Activated effector memory CD4-positive, alpha-beta T cell treated with anti-CD3 and anti-CD28 coated beads, Interleukin-2, amount 50 U/mL, for 16 hours (primary cell): ENCODE measurements at places on chromosomes 3 and 15.

GRCh38 chr3:133547432-133548041, 25.9 kb upstream of the CDV3 start:
- no peak for DNase-seq

DNA sequence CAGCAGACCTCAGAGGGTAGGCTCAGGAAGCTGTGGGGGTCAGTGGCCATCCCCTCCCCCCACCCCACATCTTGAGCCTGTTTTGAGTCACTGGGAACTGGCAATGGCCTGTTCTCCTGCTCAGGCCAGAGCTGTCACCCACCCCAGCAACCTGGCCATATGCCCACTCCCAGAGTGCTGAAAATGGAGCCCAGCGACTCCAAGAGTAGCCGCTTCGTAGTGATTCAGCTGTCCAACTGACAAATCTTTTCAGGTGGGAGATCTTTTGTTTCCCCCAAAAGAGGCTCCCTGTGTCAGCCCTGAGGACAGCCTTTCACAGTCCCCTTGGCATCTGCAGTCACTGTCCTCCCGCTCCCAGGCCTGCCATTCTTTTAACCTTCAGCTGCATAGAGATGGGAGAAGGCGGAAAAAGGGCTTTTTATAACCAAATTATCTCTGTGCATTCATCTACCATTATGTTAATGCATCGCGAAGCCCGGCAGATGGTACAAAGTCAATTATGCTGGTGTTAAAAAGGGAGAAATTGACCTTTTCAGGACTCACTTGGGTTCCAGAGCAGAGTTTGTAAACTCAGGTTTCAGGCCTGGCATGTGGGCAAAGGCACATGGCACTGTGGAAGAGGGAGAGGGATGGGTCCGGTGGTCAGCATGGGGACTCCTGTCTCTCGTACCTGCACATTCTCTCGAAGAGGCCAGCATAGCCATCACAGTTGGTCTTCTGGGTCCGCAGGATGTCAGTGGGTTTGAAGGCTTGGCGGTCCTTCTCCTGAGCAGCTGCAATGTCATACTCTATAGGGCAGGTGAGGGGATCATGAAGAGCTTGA, 32.1 kb downstream of the KY start:
- no peak for DNase-seq

DNA sequence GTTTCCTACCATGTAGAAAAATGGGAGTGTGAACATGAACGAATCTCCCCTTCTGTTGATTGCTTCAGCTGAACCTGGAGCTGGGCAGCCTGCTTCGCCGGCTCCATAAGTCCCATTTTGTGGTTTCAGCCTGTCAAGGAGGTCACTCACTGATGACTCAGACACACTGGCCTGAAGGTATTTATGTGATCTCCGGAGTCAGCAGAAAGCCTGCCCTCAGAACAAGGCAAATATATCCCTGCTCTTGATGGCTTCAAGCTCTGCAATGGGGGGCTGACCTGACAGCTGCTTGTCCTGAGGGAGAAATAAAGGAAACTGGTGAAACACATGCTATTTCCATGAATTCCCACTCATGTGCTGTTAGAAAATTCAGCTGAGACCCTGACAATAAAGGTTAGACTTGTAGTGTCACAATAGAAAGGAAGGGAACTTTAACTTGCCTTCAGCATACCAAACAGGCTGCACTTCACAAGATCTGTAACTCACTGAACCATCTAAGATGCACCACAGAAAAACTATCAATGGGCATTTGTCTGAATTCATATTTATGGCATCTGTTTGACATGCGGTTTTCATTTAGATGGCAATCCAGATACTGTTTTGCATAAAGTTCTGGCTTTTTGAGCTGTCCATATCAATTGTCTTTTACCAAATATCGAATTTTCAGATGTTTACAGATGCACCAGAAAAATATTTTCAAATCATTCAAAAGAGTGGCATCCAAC, 282.0 kb upstream of the VEPH1 start:
- DNase-seq: no peak

DNA sequence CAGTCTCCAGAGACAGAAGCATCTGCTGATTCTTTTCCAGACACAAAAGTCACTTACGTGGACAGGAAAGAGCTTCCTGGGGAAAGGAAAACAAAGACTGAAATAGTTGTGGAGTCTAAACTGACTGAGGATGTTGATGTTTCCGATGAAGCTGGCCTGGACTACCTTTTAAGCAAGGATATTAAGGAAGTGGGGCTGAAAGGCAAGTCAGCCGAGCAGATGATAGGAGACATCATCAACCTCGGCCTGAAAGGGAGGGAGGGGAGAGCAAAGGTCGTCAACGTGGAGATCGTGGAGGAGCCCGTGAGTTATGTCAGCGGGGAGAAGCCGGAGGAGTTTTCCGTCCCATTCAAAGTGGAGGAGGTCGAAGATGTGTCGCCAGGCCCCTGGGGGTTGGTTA, 25.4 kb downstream of the SYNM start:
- DNase-seq: no peak

DNA sequence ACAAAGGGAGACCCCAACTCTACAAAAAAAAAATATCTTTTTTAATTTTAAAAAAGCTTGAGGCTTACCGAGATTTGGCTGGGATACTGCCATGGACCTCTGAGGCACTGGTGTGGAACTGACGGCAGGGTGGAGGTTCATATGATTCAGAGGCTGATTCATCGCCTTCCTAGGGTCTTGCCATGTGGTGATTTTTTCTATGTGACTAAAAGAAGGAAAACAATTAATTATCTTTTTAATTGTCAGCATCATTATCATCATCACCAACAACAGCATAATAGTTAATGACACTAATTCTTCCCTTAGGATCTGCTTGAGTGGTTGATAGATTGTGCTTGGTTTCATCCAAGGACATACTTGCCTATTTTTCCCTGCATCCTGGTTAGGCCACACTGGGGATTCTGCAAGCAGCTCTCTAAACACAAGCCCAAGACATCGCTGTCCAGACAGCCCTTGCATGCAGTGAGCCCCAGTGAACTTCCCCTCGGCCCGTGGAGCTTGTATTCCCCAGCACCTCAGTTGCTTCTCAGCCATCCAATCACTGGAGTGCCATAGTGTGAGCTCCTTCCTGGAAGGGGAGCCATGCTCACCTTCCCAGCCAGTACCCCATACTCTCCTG, 84.9 kb downstream of the WWTR1 start:
- DNase-seq: no peak

- DNase-seq: no peak
Observed at GRCh38 chr3:35644451-35644850, 5.1 kb downstream of the ARPP21 start.

DNA sequence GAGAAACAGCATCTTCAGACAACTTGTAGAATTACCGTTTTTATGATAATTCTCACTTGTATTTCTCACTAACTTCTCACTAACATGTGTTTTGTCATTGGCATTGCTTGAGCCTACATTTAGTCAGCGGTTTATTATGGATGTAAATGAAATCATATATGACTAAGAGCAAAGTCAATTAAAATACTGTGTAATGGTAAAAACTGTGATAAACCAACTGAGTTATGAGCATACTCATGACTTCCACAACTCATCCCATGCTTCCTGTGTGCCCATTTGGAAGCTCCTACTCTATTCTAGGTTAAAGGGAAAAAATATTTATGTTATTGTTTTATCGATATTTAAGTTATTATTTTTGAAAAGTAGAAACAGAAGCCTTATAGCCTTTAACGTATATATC, 12.8 kb downstream of the PXK start:
- DNase-seq: no peak

- DNase-seq: no peak
Observed at GRCh38 chr15:88624971-88625490, 3.9 kb downstream of the AEN start.

GRCh38 chr3:54578417-54578816, 349.4 kb downstream of the LRTM1 start:
- no peak for DNase-seq

GRCh38 chr3:154176036-154176435, 54.8 kb downstream of the ARHGEF26 start:
- no peak for DNase-seq

- DNase-seq: no peak
Observed at GRCh38 chr3:66317750-66318376, 97.1 kb downstream of the SLC25A26 start.

DNA sequence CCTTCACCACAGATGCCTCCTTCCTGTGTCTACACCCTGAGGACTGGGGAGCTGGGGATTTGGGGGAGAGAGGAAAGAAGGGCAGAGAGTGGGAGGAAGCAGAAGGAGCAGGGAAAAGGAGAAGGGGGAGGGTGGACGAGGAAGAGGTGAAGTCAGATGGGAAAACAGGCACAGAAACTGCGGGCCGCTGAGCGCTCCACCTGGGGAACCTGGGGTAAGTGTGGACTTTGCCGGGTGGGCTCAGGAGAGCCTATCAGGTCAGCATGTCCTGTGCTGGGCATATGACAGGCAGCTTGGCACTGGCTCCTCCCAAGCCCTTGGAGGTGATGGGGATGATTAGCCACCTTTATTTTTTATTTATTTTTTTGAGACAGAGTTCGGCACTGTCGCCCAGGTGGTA, 62.6 kb downstream of the CORO2B start:
- no peak for DNase-seq

- no peak for DNase-seq
Observed at GRCh38 chr3:59775761-59776325, 726.0 kb upstream of the CFAP20DC start.

GRCh38 chr3:46892285-46893145, 15.0 kb downstream of the PTH1R start:
- DNase-seq: no peak

GRCh38 chr3:85783291-85783690, 824.5 kb downstream of the CADM2 start:
- no peak for DNase-seq

- DNase-seq: peak; percentile 96
Observed at GRCh38 chr3:44861412-44862225, at the start of gene TMEM42. Gene TMEM42, plus strand, starts transcription at chr3:44861912. Its CDS starts 13 bp downstream, at chr3:44861925.

DNA sequence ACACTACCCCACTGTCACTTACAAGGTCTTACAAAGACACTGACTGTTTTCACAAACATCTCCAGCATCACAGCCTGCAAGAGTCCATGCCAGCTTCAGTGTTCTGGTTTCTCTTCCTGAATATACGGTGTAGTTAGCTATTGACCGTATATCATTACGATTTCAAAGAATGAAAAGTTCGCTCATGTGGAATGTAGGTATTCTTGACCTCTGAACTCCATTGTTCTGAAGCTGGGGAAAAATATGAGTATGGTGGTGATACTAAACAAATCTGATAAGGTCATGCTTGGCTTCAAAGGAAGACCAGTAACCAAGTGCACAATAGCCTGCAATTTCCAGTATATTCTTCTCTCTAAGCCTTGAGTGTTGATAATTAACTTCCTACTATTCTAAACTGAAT, 315.7 kb upstream of the WNT5A start:
- DNase-seq: no peak

GRCh38 chr15:62087671-62088352, 21.0 kb downstream of the C2CD4A start:
- DNase-seq: no peak

- no peak for DNase-seq
Observed at GRCh38 chr3:52752045-52752660, 18.6 kb downstream of the NEK4 start.

- DNase-seq: no peak
Observed at GRCh38 chr3:49273825-49274532, 3.1 kb downstream of the C3orf62 start.

GRCh38 chr3:37024092-37024491, 30.8 kb downstream of the MLH1 start:
- DNase-seq: no peak

GRCh38 chr15:75431682-75432081, 19.8 kb downstream of the SIN3A start:
- no peak for DNase-seq

DNA sequence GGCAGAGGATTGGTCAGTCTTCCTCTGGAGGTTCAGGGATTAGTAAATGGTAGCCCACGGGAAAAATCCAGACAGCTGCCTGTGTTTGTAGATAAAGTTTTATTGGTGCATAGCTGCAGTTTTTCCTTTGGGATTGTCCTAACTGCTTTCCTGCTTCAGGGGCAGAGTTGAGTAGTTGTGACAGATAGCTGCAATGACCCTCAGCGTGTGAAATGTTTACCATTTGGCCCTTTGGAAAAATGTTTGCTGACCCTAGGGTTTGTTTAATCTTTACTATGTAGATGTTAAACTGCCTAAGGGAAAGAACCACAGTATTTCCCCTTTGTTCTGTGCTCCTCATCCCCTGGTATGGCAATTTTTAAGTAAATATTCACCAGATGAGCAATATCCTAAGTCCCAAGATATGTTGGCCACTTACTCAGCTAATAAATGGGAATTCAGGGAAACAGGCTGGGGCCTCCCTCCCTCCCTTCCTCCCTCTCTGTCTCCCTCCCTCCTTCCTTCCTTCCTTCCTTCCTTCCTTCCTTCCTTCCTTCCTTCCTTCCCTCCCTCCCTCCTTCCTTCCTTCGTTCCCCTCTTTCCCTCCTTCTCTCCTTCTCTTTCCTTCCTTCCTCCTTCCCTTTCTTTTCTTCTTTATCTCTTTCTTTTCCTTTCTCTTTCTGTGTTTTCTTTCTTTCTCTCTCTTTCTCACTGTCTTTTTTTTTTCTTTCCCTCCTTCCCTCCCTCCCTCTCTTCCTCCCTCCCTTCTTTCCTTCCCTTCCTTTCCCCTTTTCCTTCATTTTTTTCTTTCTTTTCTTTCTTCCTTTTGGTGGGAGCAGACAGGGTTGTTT, 234.6 kb upstream of the BHLHE40 start:
- DNase-seq: no peak

- DNase-seq: no peak
Observed at GRCh38 chr15:47203993-47204392, 513.3 kb upstream of the SEMA6D start.

DNA sequence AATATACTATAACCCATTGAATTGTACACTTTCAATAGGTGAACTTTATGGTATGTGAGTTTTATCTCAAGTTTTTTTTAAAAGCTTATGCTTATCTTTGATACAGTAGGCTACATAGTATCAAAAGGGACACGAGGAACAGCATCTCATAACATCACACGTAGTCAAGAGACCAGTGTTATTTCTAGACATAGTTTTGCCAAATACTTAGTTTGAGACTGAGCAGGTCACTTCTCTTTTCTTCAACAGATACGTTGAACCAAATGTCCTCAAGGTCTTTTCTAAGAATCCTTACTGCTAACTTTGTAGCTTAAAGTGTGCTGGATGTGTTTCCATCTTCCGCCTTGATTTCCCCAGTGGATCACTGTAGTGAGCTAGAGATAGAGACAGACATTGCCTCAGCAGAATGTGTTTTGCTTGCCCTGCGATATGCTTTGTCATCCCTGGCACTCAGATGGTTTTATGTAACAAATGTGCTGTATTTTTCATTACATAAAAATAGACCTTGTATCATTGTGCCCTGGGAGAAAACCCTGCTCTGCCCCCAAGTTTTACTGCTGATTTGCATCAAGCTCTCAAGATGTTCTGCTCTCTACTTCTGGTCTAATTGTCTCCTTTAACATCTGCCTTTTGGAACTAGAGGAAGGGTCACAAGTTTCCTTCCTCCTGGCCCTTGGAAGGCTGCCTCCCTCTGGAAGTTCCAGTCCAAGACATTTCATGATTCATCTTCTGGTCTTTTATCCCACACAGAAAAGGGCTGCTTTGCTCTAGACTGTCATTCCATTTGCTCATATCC, 426.4 kb upstream of the RGMA start:
- DNase-seq: no peak

- DNase-seq: no peak
Observed at GRCh38 chr15:70045045-70045444, 52.7 kb downstream of the TLE3 start.

- DNase-seq: no peak
Observed at GRCh38 chr3:165753560-165753959, 83.7 kb downstream of the BCHE start.
